Thoracic aorta (tissue), 2 donors: ENCODE measurements at places on chromosomes 6 and 20.

DNA sequence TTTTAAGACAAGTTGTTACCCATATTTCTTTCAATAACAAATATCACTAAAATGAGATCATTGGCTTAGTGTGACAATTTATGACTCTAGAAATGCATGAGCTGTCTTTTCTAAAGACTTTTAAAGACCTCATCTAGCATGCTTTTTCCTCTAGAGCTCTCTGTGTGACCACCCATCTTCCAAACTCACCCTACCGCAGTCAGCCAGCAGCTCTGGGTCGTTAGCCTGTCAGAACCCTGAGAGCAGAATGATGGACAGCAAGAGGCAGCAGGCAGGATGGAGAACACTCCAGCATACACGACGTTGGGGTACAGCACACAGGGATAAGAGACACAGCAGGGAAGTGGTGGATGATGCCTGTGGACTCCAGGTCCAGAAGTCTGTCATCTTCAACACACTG lies 45.1 kb upstream of the TBX18 start:
- no peaks in the 10 kb centered on the region for H3K27me3 ChIP-seq
- no peak for DNase-seq
- H3K27ac ChIP-seq: no peak overlapping the region
- H3K36me3 ChIP-seq: no peaks in the 10 kb centered on the region
- no peak overlapping the region for H3K4me3 ChIP-seq

GRCh38 chr20:34573541-34574300 lies 15.2 kb downstream of the MAP1LC3A start:
- H3K36me3 ChIP-seq: peaks cover 13% of the 10 kb centered on the region
- no peak overlapping the region for H3K4me3 ChIP-seq
- no peaks in the 10 kb centered on the region for H3K4me1 ChIP-seq
- H3K27me3 ChIP-seq: no peaks in the 10 kb centered on the region
- no peak overlapping the region for H3K27ac ChIP-seq

- no peaks in the 10 kb centered on the region for H3K4me1 ChIP-seq
- no peaks in the 10 kb centered on the region for H3K36me3 ChIP-seq
- H3K27ac ChIP-seq: no peak overlapping the region
- H3K4me3 ChIP-seq: no peak overlapping the region
- DNase-seq: no peak
Measured at GRCh38 chr6:155352811-155353210, 38.5 kb upstream of the TFB1M start.

DNA sequence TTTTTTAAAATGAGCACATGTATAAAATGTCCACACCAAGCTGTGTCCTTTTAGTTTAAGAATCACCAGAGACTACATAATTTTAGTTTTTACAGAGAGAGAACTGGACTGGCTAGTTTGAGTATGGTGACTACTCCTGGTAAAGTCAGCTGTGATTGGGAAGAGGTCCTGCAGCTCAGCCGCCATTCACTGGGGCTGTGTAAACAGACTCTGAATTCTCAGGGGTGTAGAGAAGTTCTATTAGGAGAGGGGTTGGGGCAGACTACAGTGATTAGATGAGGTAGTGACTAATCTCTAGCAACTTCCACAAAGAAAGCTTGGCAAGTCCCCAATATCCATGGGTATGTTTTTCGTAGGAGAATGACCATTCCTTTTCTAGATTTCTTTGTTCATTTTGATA lies 341.2 kb upstream of the MAP3K7 start:
- H3K4me3 ChIP-seq: no peak overlapping the region
- H3K36me3 ChIP-seq: no peaks in the 10 kb centered on the region
- H3K27ac ChIP-seq: no peak overlapping the region
- DNase-seq: no peak
- no peaks in the 10 kb centered on the region for H3K4me1 ChIP-seq

DNA sequence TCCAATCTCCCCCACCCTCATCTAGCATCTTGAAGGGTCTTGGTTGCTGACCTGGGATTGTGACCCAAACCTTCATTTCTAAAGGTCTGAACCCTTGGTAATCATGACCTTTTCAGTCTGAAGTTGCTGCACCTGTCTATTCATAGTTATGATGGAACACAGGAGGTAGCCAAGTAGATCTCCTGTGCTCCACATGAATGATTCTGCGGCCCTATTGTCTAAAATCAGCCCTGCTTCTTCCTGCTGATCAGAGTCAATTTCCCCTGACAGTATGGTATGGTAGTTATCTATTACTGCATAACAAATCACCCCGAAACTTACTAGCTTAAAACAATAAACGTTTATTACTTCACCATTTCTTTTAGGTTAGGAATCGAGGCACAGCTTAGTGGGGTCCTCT lies 9.0 kb downstream of the OR2B6 start:
- no peak overlapping the region for H3K4me3 ChIP-seq
- no peak for DNase-seq
- no peaks in the 10 kb centered on the region for H3K36me3 ChIP-seq

- DNase-seq: no peak
- H3K4me1 ChIP-seq: peaks cover 18% of the 10 kb centered on the region
- H3K36me3 ChIP-seq: no peaks in the 10 kb centered on the region
- no peak overlapping the region for H3K27ac ChIP-seq
- H3K4me3 ChIP-seq: no peak overlapping the region
- no peaks in the 10 kb centered on the region for H3K27me3 ChIP-seq
Measured at GRCh38 chr20:21503345-21503744, 10.5 kb downstream of the NKX2-2 start.
